Naive thymus-derived CD8-positive, alpha-beta T cell (primary cell): ENCODE measurements at places on chromosomes 1 and 21.

DNA sequence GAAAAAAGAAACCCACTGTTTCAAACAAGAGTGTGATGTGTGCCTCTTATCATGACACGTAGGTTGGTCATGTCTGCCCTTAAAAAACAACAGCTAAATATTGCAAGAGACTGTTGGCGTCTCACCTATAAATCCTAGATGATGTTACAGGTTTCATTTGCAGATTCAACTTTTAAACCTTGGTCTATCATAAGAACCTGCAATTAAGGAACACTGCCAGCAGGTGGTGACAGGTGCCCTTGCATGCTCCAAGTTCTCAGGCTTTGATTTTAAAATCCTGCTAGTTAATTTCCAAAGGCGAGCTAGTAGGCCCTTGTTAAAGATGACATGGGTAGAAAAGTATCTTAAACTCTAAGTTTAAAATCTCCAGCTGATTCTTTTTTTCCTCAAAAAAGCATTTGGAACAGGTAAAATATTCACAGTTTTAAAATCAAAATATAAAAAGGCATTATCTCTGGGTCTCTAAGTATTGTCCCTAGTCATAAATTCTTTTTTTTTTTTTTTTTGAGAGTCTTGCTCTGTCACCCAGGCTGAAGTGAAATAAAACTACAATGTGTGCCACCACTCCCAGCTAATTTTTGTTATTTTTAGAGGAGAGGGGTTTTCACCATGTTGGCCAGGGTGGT lies 39.1 kb downstream of the CLSTN1 start:
- H3K4me3 ChIP-seq: no peak overlapping the region
- no peaks in the 10 kb centered on the region for H3K36me3 ChIP-seq
- peak overlapping the region; percentile 53 for H3K27ac ChIP-seq
- DNase-seq: peak; percentile 61
- peaks cover 25% of the 10 kb centered on the region for H3K4me1 ChIP-seq
- no peaks in the 10 kb centered on the region for H3K27me3 ChIP-seq

DNA sequence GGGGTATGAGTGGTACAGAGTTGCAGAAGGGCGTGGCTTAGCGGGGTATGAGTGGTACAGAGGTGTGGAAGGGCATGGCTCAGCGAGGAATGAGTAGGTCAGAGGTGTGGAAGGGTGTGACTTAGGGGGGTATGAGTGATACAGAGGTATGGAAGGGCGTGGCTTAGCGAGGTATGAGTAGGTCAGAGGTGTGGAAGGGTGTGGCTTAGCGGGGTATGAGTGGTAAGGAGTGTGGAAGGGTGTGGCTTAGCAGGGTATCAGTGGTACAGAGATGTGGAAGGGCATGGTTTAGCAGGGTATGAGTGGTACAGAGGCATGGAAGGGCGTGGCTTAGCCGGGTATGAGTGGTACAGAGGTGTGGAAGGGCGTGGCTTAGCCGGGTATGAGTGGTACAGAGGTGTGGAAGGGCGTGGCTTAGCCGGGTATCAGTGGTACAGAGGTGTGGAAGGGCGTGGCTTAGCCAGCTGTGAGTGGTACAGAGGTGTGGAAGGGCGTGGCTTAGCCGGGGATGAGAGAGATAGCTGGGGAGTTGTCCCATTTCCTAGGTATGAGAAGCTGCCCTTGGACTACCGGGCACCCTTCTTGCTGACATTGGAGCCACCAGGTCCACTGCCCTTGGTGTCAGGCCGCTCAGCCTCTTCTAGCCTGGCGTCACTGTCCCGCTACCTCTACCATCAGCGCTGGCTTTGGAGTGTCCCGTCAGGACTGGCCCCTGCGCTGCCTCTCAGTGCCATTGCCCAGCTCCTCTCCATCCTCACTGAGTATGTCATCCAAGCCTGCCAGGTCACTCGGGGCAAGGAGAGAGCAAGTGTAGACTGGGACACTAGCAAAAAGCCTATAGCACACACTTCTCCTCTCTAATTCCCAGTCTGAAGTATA lies 29.8 kb downstream of the HYI start:
- no peak overlapping the region for H3K4me3 ChIP-seq
- peak overlapping the region; percentile 48 for H3K27ac ChIP-seq
- H3K4me1 ChIP-seq: no peaks in the 10 kb centered on the region
- H3K27me3 ChIP-seq: no peaks in the 10 kb centered on the region
- DNase-seq: no peak

DNA sequence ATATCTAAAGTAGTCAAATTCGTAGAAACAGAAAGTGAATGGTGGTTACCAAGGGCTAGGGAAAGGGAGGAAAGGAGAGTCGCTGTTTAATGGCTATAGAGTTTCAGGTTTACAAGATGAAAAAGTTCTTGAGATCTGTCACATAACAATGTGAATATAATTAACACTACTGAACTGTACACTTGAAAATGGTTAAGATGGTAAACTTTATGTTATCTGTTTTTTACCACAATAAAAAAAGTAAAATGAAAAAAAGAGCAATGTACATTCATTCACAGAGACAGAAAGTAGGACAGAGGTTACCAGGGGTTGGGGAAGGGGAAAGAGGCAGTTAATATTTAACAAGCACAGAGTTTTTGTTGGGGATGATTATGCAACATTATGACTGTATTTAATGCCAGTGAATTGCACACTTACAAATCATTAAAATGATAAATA lies 53.3 kb upstream of the SEC16B start:
- DNase-seq: no peak
- H3K4me1 ChIP-seq: no peaks in the 10 kb centered on the region
- H3K27ac ChIP-seq: no peak overlapping the region

- H3K27me3 ChIP-seq: no peaks in the 10 kb centered on the region
- DNase-seq: no peak
- H3K4me3 ChIP-seq: no peak overlapping the region
- H3K27ac ChIP-seq: no peak overlapping the region
- H3K4me1 ChIP-seq: no peaks in the 10 kb centered on the region
Measured at GRCh38 chr1:121483961-121484424, 299.2 kb downstream of the SRGAP2C start.

- peaks cover 3% of the 10 kb centered on the region for H3K27me3 ChIP-seq
- H3K27ac ChIP-seq: no peak overlapping the region
- no peak for DNase-seq
- H3K4me3 ChIP-seq: no peak overlapping the region
Measured at GRCh38 chr1:184563308-184563707, 176.5 kb downstream of the C1orf21 start.

- H3K4me3 ChIP-seq: no peak overlapping the region
- no peak overlapping the region for H3K27ac ChIP-seq
- H3K4me1 ChIP-seq: peaks cover 19% of the 10 kb centered on the region
- no peaks in the 10 kb centered on the region for H3K36me3 ChIP-seq
- no peak for DNase-seq
- peaks cover 15% of the 10 kb centered on the region for H3K27me3 ChIP-seq
Measured at GRCh38 chr1:166888373-166889111, 12.5 kb upstream of the TADA1 start.

GRCh38 chr1:220203816-220204215 lies 68.4 kb downstream of the RAB3GAP2 start:
- H3K27me3 ChIP-seq: no peaks in the 10 kb centered on the region
- H3K27ac ChIP-seq: no peak overlapping the region
- H3K4me1 ChIP-seq: no peaks in the 10 kb centered on the region
- H3K36me3 ChIP-seq: peaks cover 53% of the 10 kb centered on the region
- no peak for DNase-seq

DNA sequence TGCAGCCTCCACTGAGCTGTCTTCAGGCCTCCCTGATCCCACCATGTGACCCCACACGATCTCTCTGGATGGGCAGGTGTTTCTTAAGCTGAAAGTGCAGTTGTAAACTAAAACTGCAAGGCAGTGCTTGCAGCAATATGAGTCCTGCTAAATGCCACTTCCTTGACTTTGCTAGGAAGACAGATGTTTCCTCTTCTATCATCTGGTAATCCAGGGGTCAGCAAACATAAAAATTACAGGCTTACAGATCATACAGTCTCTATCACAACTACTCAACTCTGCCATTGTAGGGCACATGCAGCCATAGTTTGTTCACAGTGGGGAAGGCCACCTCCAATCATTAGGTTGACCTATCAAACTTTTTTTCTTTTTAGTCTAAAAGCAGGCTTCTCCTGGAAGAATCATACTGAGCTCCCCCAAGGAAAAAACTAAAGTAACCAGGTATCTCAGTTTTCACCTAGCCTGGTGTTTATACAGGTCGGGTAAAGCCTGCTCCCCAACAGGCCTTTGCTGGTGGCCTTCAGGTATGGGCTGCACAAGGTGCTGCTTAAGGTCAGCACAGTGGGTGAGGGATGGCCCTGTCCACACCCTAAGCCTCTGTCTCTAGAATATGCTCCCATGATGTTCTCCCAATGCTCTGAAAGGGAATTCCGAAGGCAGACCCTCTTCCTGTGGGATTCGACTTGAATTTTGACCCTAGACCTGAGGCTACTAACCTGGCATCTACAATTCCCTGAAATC lies 10.8 kb downstream of the ABCA4 start:
- no peaks in the 10 kb centered on the region for H3K4me1 ChIP-seq
- H3K36me3 ChIP-seq: no peaks in the 10 kb centered on the region
- H3K27me3 ChIP-seq: peaks cover 5% of the 10 kb centered on the region
- no peak overlapping the region for H3K27ac ChIP-seq
- no peak for DNase-seq

DNA sequence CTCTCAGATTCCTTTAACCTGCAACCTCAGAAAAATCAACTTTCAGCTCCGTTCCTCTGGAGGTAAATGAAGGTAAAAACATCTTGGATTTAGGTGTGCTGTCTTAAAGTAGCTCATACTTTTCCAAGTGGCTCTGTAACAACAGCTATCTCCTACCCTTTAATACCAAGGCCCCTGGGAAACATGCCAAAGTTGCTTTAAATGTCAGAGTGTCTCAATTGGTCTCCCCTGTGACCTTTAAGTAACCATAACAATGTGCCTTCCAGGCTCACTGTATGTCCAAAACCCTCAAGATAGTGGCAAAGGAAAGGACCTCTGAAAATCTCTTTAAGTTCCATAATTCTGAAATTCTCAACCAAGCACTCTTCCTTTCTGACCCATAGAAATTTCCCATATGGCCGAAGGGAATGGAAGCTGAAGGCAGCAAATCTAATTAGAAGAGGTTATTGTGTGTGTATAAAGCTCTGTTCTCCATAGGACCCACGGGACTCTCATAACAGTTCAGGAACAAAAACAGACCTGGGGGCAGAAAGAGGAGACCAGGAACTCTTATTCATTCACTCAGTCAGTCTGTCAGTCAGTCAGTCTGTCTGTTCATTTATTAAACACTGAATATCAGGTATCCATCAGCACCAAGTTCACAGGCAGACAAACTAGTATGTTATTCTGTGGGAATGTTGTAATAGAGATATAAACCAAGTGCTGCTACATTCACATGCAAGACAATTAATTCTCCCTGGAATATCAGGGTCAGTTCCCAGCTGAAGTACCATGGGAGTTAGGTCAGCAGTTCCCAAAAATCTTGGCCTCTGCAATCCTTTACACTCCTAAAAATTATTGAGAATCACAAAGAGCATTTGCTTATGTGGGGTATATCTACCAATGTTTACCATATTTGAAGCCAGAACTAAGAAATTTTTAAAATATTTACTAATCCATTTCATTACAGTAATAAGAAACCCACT lies 19.1 kb downstream of the ASTN1 start:
- H3K27me3 ChIP-seq: no peaks in the 10 kb centered on the region
- no peaks in the 10 kb centered on the region for H3K36me3 ChIP-seq
- H3K4me3 ChIP-seq: no peak overlapping the region
- DNase-seq: no peak

GRCh38 chr1:160646711-160647328 lies at the start of gene SLAMF1:
Gene SLAMF1, minus strand, starts transcription at chr1:160647044. Its CDS starts 99 bp downstream, at chr1:160646945.
- no peaks in the 10 kb centered on the region for H3K27me3 ChIP-seq
- DNase-seq: no peak
- H3K27ac ChIP-seq: peak within 1 kb of the TSS; percentile 93
- H3K4me3 ChIP-seq: peak within 1 kb of the TSS; percentile 87

DNA sequence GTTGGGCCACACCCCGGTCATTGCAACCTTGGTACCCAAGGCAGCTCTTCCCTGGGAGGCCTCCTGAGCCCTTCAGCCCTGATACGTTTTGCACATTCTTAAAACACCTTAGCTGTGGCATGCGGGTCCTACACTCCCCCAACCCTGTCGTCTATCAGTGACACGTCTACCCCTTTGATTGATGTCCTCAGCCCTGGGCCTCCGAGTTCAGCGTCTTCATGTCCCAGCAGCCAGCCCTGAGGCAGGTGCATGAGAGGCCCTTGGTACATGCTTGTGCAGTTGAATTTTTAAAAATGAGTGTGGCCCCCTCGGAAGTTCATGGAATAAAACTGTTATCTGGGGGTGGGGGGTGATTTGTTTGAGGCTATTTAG lies 38.9 kb upstream of the ADARB1 start:
- H3K36me3 ChIP-seq: peaks cover 7% of the 10 kb centered on the region
- peaks cover 2% of the 10 kb centered on the region for H3K4me1 ChIP-seq
- no peak overlapping the region for H3K27ac ChIP-seq
- no peak for DNase-seq
- no peak overlapping the region for H3K4me3 ChIP-seq

DNA sequence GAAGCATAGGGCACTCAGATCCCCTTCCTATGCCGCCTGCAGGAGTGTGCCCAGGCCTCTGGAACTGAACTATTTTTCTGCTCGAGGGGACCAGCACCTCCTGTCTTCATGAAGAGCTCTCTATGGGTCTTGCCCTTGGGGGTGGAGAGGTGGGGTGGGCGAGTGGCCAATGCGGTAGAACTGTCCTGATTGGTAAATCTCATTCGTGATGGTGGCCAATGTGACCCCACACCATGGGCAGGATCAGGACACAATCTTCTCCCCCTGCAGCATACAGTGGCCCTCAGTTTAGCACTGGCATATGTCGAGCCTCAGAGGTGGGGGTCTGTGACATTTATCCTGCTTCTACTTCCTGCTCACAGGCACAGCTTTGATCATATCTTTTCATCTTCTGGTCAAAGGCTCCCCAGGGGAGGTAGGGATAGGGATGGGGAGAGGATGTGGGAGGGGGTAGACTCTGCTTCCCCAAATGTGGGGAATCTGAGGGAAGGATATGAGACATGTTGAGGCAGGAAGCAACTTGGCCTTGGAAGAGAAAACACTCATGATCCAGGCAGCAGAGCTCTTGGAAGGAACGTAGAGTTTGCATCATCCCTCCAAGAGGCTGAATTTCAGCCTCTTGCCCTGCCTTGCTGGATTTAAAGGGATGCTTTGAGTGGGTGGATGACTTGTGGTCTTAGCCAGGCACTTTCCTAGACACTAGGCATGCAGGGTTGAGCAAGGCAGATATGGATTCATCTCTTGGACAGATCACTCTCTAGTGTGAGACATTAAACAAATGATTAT lies 81.8 kb downstream of the LAMC2 start:
- H3K4me3 ChIP-seq: no peak overlapping the region
- no peak for DNase-seq
- H3K27ac ChIP-seq: no peak overlapping the region
- peaks cover 8% of the 10 kb centered on the region for H3K27me3 ChIP-seq

DNA sequence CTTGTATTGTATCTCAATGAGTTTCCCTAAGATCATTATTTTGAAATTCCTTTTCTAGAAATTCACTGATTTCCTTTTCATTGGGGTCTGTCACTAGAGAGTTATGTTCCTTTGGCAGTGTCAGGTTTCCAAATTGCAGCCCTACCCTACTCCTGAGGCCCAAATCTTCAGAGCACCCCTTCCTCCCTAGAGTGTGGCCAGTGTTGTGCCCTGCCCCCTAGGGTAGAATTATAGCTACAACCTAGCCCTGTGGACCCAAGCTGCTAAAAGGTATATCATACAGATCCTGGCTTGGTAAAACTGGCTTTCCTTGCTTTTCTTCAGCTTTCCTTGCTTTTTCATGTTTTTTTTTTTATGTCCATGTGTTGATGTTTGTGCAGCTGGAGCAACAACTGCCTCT lies 60.7 kb downstream of the DIPK1A start:
- peaks cover 26% of the 10 kb centered on the region for H3K36me3 ChIP-seq
- H3K4me1 ChIP-seq: peaks cover 19% of the 10 kb centered on the region
- no peak overlapping the region for H3K4me3 ChIP-seq
- no peaks in the 10 kb centered on the region for H3K27me3 ChIP-seq
- no peak for DNase-seq
- peak overlapping the region; percentile 3 for H3K27ac ChIP-seq

GRCh38 chr1:225428881-225429455 lies 1.1 kb upstream of the LBR start:
- H3K4me3 ChIP-seq: peak overlapping the region; percentile 91
- H3K36me3 ChIP-seq: no peaks in the 10 kb centered on the region
- peak overlapping the region; percentile 82 for H3K27ac ChIP-seq
- no peak for DNase-seq
